ENCODE measurements at places on chromosomes 5 and 9.

GRCh38 chr5:179780362-179780761, 13.4 kb upstream of the LTC4S start:
- no peak for DNase-seq

GRCh38 chr5:135276151-135276550, 122.9 kb downstream of the MACROH2A1 start:
- no peak for DNase-seq

GRCh38 chr5:147844846-147845245, 13.4 kb upstream of the SPINK1 start:
- DNase-seq = no peak

GRCh38 chr9:123912167-123912897, 17.6 kb downstream of the DENND1A start:
- peak; percentile 41 for DNase-seq

DNA sequence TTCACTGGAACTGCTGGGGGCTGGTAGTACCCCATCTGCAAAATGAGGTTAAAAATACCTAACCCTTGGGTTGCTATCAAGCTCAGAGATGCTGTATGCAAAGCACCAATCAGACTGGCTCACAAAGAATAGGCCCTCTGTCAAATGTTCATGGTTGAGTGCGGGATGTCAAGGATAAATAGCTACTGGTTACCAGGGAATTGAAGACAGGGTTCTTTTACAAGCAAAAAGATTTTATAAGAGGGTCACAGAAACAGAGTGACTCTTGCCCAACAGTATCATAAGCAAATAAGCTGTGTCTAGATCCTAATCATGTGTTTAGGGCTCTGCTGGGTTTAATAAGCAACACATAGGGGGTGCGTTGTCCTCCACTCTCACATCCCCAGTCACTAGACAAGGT, 11.9 kb downstream of the SYK start:
- no peak for DNase-seq

- no peak for DNase-seq
Measured at GRCh38 chr5:71786337-71787055, 67.4 kb downstream of the CARTPT start.

- peak; percentile 89 for DNase-seq
Measured at GRCh38 chr9:93346231-93347112, 105.0 kb upstream of the FAM120A start.

GRCh38 chr9:87337335-87338087, 160.2 kb upstream of the DAPK1 start:
- peak; percentile 44 for DNase-seq

DNA sequence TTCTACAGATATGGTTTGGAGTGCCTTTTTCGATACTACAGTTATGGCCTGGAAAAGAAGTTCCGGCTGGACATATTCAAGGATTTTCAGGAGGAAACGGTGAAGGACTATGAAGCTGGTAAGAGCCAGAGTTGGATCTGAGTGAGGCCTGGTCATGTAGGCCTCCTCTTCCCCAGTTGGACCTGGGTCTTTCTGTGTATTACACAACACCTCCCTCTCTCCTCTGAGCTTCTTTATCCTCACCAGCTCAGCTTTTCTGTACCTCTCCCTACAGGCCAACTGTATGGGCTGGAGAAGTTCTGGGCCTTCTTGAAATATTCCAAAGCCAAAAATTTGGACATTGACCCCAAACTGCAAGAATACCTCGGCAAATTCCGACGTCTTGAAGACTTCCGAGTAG, 39.2 kb downstream of the FAXDC2 start:
- no peak for DNase-seq

DNA sequence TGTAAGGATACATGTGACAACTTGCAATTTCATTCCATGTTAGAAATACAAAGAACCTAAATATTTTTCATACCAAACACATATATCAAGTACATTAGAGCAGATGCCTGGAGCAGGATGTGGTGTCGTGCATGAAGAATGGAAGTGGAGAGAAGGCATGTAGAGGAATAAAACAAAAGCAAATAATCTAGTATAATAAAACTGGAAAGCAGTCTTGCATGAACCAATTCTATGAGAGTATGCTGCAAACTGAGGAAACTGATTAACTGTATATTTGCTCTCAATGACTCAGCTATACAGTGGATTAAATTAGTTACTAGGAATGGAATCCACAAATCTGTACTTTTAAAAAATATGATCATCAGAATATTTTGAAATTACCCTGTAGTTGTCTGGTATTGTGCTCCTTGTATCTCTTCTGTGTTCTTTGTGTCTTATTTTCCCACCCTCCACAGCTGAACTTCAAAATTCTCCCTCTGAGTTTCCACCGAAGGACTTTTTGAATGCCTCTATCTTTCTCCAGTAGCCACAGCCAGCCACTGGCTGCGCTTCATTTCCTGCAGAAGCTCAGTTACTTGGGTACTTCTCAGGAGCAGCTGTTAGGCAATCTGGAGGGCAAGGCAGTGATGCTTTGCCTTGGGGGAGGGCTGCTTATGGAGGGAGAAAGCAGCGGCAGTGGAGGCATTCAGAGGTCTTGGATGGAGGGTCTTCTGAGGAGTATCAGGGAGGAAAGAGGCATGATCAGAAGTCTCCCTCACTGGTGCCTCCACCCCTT, 608.0 kb downstream of the BRINP1 start:
- DNase-seq = no peak

DNA sequence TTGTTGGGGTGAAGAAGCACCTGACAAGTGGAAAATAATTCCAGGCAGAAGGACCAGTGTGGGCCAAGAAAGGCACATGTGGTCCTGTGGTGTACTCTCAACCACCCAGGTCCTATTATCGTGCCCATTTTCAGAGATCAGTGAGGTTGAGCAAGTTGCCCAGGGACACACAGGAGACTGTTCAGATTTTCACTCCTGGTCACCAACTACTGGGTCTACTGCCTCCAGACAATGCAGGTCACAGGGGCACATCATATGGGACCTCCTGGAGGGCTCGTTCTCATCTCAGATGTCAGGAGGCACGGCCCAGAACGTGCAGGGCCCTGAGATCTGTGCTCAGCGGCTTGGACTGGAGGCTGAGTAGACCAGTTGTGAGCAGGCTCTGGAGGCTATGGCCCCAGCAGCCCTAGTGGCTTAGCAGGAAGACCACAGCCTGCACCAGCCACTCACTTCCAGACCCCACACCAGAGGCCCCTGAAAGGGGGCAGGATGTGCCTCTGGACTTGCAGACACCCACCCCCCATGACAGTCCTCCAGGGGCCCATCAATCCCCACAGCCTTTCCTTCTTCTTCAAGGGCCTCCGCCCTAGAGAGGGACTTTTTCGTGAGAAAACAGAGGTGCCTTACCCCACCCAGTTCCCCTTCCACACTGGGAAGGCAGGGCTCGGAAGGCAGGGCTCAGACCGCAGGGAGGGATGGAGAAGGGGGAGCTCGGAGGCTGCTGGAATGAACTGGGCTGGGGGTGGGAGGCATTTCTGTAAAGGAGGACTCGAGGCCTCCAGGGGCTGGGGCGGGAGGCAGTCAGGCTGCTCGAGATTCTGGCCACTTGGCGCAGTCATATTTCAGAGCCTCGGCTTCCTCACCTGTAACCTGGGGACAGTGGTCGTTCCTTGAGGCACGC, 82.7 kb upstream of the NEURL1B start:
- DNase-seq = no peak

DNA sequence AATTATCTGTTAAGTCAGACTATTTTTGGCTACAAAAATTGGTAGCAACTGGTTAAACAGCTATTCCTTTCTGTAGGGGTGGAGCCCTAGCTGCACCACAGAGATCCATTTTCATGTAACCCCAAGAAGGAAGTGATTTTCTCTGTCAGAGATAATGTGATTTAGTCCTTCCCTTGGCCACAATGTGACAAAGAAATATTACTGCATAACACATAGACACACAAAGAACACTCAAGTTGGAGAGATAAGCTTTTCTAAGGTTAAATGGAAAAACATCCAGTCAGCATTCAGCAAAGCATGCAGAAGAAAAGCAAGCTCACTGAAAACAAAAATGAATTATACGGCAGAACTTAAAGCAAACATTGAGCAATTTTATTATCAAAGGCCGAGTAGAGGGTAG, 227.8 kb upstream of the CDH9 start:
- DNase-seq = no peak

GRCh38 chr9:134641173-134641989, at the start of gene COL5A1:
TSS of gene COL5A1 (plus strand) at chr9:134641803. CDS start at chr9:134642188, 385 bp downstream.
- DNase-seq = peak; percentile 99

DNA sequence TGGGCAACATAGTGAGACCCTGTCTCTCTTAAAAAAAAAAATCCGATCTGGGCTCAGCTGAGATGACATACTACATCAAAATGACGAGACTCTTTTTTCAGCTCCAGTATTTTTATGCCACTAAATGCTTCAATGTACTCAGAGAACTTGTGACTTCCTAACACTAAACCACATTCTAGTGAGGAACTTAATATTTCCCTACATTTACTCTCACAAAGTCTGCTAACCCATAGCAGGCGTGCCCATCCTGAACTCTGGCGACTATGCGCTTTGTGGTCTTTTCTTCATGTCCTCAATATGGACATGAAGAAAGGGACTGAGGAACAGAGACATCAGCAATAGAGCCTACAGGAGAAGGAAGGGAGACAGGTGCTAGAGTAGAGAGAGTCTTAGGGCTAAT, 41.3 kb downstream of the ITK start:
- DNase-seq = no peak

DNA sequence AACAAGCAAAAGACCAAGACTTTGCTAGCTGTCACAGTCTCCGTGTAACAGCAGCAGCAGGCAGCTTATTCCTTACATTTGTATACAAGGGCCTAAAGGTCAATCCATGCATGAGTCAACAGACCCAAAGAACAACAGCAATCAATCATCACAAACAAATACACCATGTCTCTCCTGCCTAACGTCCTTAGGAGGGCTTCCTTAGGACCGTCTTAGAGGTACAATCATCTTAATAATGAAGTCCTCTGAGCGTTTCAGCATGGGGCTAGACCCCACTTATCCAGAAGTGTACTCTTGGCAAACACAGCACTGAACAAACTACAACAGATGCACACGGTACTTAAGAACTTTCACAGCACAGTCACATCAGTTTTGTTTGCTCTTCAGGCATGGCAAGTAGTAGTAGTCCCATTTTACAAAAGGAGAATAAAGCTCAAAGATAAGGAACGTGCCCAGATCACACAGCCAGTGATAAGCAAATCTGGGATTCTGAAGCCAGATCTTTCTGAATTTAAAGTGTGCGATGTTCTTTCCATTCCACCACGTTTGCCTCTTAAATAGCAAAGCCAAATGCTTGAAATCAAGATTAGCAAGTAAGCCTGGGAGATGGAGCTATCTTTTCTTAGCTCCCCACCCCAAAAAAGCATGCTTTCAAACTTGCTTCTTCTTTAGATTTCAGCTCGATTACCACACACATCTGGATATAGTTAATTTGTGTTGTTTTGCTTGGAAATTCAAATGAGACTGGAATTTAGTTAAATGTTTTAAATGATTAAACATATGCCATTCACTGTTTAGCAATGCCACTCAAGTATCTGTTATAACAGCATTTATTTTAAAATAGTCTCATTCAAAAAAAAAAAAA, 24.2 kb downstream of the PSMB7 start:
- no peak for DNase-seq

DNA sequence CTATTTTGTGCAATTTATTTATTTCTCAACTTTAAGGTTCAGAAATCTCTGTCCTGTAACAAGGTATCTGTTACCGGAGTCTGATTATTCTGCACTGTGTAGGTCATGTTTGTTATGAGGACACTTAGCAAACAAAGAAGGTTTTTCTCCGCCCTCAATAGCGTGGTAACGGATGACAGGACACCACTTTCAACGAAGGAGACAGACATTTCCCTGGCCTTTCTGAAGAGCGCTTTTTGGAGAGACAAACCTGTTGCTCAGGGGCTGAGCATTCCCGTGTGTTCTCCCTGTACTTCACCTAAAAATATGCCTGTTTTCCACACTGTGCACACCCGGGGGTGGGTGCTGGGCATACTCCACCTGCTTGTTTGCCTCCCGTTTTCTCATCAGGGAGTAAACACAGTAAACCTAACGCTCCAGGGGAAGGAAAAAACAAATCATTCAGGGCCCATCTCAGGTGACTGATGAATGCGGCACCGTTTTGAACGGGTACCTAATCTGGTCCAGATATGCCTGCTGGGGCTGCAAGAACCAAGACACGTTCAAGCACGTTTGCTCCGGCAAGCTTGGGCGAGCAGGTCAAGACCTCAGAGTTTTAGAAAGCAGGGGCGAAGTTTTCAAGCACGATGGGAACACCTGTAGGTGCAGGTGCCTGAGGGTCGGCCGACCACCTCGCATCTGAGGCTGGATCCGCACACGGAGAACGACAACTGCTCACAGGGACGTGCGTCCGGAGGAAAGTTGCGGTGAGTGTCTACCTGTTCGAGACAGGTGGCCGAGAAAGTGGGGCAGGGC, 859 bp downstream of the RETREG1 start:
- peak; percentile 46 for DNase-seq

GRCh38 chr5:4520559-4520958, 619.6 kb upstream of the ADAMTS16 start:
- no peak for DNase-seq

DNA sequence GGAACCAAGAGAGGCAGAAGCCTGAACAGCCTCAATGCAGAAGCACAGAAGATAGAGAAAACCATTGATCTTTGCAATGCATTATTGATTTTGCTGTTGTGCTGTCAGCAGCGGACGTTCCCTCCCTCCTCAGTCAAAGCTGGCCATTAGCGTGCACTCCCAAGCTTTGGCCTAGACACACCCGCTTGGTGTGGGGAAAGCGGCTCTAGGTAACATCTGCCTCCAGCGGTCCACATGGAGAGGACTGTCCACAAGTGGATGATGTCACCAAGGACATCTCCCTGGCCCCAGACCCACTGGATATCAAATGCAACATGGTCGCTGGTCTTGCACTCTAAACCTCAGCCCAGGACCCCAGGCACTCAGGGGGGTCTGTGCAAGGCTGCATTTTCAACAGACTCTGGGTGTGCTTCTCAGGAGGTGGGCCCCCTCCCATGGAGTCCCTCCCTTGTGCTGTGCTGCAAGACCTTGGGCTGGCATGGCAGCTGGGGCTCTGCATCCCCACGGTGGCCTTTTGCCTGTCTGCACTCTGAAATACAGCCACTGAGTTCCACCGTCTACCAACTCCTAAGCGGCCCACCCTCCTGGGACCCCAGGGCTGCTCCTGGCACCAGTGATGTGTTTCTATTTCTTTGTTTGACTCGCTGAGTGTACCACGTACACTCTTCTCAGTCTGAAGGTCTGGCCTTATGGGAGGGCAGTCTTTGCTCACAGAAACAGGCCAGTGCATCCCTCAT, 1.9 kb downstream of the SEMA4D start:
- DNase-seq = peak; percentile 49

- DNase-seq = no peak
Measured at GRCh38 chr5:128708841-128709240, 170.8 kb upstream of the FBN2 start.

GRCh38 chr9:96883922-96884321, 29.6 kb upstream of the ZNF782 start:
- DNase-seq = no peak

- no peak for DNase-seq
Measured at GRCh38 chr5:129658801-129659200, 89.1 kb upstream of the MINAR2 start.

GRCh38 chr9:87270221-87270847, 227.3 kb upstream of the DAPK1 start:
- peak; percentile 28 for DNase-seq

- DNase-seq = no peak
Measured at GRCh38 chr9:87874304-87874623, 8.4 kb upstream of the SPATA31E1 start.

GRCh38 chr9:3836011-3836410, 310.2 kb upstream of the RFX3 start:
- DNase-seq = no peak

Data from H7 (cell line).